ENCODE measurements at places on chromosomes 2 and 18.

GRCh38 chr2:157815421-157815820 lies 60.7 kb downstream of the ACVR1 start:
- DNase-seq: no peak

DNA sequence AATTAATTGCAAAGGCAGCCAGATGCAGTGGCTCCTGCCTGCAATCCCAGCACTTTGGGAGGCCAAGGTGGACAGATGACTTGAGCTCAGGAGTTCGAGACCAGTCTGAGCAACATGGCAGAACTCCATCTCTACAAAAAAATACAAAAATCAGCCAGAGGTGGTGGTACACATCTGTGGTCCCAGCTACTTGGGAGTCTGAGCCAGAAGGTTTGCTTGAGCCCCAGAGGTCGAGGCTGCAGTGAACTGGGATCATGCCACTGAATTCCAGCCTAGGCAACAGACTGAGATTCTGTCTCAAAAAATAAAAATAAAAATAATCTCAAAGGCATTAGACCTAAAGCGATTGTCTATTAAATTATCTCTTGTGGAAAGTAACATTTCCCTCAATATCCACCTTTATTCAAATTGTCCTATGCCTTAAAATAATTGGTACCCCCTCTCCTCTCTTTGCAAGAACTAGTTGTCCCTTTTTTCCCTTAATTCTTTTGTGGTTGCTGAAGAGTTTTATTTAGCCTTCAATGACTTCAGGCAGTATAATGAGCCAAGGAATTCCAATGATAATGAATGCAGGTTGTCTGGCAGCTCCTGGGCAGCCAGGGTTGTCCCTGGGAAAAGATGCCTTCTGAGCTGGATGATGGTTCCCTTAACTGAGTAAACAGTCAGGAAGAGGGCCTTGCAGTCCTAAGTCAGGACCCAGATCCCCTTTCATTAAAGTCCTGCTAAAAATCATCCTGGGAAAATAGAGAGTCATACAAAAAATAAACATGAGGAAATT lies 32.2 kb downstream of the GPR75 start:
- no peak for DNase-seq

DNA sequence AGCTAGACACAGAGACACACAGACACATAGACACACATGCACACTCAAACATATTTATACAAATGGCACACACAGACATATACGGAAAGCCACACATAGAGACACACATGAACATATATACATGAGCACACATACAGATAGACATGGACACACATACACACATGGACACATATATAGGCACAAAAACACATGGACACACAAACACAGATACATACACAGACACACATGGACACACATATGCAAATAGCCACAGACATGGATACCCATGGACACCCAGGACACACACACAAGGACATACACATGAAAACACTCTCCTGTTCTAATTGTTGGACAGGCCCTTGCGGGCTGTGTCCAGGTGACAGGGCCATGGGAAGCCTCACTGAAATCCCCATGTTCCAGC lies 160.1 kb downstream of the IRS1 start:
- DNase-seq: no peak

- no peak for DNase-seq
Measured at GRCh38 chr2:33205693-33206434, 259.1 kb downstream of the LTBP1 start.

GRCh38 chr2:231720292-231720986 lies 12.1 kb downstream of the PTMA start:
- DNase-seq: no peak

GRCh38 chr2:203694191-203694590 lies 12.2 kb upstream of the CD28 start:
- DNase-seq: no peak

DNA sequence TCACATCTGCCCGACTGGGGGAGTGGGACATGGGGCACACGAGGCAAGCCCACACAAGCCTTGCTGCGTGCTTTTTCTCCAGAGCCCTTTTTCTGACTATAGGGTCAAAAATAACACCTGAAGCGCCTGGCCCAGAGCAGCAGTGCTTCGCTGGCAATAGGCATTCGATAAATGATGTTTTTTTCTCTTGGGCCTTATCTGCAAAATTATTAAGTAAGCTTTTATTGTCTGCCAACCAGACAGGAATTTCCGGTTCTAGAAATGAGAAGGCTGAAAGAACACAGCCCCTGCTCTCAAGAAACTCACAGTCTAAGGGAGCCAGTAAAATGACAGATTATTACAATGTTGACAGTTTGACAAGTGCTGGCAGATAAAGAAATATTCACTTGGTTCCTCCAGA lies 2.7 kb upstream of the TMBIM1 start:
- DNase-seq: no peak

GRCh38 chr2:34241905-34242762 lies 643.0 kb upstream of the FAM98A start:
- no peak for DNase-seq

GRCh38 chr2:166468124-166469024 lies 25.7 kb downstream of the SCN7A start:
- no peak for DNase-seq

GRCh38 chr2:135227386-135227785 lies 175.3 kb downstream of the RAB3GAP1 start:
- no peak for DNase-seq

DNA sequence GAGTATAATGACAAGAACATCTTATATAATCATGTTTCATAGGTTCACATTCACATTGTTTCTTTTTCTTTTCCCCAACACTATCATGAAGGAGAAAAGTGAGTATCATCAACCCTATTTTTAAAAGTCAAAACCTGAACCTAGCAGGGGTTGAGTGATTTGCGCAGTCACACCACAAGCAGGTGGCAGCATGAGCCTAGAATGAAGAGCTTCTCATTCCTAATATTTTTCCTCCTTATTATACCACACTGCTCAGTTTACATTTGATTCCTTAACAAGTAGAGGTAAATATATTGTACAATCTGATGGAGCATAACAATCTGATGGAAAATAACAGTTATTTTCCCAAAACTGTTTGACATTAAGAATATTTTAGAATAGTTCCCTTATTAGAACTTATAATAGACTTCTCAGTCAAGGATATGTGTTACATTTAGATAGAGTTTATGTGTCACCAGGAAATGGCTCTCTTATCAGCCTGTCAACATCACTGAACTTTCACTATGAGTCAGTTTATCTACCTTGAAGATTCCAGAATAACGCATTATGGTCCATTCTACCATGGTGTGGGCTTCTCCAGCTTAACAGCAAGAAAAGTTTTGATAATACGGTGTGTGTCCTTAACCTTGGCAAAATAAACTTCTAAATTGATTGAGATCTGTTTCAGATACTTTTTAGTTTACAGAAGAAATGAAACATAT lies 119.5 kb downstream of the NEB start:
- DNase-seq: peak; percentile 12

- DNase-seq: no peak
Measured at GRCh38 chr2:126753501-126754212, 97.7 kb downstream of the GYPC start.

GRCh38 chr18:59700535-59700967 lies 3.3 kb upstream of the CCBE1 start:
- no peak for DNase-seq

- DNase-seq: no peak
Measured at GRCh38 chr2:80293039-80293438, 11.5 kb downstream of the LRRTM1 start.

- no peak for DNase-seq
Measured at GRCh38 chr2:186757009-186757408, 63.1 kb downstream of the FAM171B start.

- no peak for DNase-seq
Measured at GRCh38 chr18:79912409-79912991, 39.0 kb downstream of the SLC66A2 start.

- no peak for DNase-seq
Measured at GRCh38 chr2:69567157-69567908, 76.2 kb downstream of the AAK1 start.

- no peak for DNase-seq
Measured at GRCh38 chr18:44981121-44981520, 300.4 kb downstream of the SETBP1 start.

DNA sequence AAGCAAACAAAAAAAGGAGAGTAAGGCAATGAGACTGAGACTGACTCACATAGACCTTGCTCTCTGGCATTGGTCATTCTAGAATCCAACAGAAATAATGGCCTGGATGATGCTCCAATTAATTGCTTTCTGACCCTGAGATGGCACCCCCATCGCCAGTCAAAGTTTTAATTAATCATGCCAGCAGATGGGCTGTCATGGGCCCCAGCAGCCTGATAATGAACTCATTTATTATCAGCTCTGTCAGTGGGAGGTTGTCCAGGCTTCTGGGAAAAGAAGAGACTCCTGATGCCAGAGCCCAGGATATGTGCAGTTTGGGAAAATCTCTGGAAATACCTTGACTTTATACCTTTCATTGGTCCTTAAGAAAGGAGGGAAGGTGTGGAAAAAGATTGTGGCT lies 115.2 kb downstream of the XRCC5 start:
- DNase-seq: no peak

- DNase-seq: no peak
Measured at GRCh38 chr2:122515731-122516290, 760.4 kb downstream of the TSN start.

DNA sequence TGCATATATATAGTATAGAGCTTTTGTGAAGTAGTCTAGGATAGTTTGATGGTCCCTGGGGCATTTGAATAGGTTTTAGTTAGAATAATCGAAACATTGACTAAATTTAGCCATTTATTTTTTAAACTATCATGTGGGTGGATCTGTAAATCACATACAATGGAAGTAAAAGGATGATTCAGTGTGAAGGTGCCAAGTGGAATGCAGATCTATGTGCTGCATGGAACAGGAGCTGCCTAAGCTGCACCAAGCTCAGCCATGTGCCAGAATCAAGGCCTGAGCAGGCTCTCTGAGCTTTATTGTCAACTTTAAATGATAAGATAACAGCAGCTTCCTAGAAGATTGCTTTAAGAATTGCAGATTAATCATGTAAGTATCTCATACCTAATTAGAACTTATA lies 1996.2 kb upstream of the PIK3C3 start:
- DNase-seq: no peak

DNA sequence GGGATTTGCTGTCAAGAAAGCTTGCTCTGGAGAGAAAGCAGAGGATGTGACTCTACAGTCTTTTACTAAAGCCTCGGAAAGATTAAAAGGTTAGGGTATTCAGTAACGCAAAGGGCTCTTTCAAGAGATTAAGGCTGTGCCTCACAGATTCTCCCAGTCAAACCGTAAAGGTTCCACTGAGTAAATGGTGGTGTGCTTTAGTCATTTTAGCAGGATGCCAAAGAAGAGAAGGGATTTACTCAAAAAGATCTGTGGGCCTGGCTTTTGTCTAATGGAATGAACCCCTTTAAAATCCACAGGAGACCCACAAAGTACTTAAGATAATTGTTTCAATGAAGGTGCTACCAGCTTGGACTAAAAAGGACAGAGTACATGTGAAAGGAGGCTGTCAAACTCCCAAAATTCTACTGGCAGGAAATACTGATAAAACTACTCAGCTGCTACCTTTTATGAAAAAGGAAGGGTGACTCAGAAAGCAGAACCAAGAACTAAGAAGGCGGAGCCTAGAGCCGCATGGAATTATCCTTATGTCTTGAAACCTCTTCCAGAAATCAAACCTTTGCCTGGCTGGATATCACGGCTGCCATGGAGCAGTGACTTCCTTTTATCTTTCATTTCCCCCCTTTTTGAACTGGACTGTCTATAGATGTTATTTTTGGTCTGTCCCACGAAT lies 670.2 kb upstream of the ZEB2 start:
- no peak for DNase-seq

GRCh38 chr2:219980638-219981037 lies 353.2 kb downstream of the SLC4A3 start:
- no peak for DNase-seq

GRCh38 chr2:158773121-158773520 lies 22.0 kb upstream of the DAPL1 start:
- no peak for DNase-seq

- peak; percentile 54 for DNase-seq
Measured at GRCh38 chr2:230905448-230906421, 19.3 kb downstream of the GPR55 start.

DNA sequence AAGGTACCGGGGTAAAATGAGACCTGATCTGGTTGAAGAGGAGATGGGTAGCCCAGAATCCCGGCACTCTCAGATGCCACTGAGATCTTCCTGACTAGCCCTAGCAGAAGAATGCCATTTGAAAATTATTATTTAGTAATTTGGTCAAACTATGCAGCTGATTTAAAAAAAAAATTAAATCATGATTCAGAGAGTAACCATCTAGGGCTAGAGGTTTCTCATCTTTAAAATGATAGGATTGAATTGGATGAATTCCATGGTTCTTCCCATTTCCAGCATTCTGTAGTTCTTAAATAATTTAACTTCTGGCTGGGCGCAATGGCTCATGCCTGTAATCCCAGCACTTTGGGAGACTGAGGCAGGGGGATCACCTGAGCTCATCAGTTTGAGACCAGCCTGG lies 106.1 kb downstream of the MYO1B start:
- DNase-seq: no peak

GRCh38 chr18:13165636-13166423 lies 52.7 kb upstream of the LDLRAD4 start:
- DNase-seq: no peak

GRCh38 chr18:43303376-43303775 lies 26.1 kb upstream of the SYT4 start:
- no peak for DNase-seq

DNA sequence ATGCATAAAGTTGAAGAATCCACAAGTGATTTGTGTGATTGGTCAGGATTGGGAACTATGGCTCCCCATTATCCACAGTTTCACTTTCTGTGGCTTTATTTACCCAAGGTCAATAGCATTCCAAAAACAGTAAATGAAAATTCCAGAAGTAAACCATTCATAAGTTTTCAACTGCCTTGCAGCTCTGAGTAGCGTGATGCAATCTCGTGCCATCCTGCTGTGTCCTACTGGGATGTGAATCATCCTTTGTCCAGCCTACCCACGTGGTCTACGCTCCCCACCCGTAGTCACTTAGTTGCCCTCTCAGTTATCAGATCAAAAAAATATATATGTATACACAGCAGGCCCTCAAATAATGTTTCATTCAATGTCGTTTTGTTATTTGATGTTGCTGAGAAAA lies 89.0 kb upstream of the DLGAP1 start:
- DNase-seq: no peak

GRCh38 chr2:164954186-164954585 lies 1.1 kb downstream of the SLC38A11 start:
- no peak for DNase-seq

DNA sequence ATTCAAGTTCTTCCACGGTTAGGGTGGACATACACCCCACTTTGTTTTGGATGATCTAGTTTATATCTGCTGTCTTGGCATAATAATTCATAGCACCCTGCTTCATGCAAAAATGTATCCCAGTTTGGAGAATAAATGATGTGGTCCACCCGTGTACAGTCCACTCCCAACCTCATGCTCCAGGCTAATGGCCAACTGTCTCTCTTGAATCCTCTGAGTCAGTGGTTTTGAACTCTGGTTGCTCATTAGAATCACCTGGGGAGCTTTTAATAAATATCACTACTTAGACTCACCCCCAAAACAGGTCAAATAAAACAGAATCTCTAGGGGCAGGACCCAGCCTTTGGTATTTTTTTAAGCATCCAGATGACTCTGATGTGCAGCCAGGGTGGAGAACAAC lies 78.5 kb downstream of the SDC1 start:
- no peak for DNase-seq

Data from CD4-positive, alpha-beta T cell treated with Interferon alpha-2 for 1 hour (primary cell).